ENCODE measurements at places on chromosomes 16 and 17.
A peak's percentile ranks its signal among the peaks of the same experiment; 100 is the strongest.

GRCh38 chr16:35642322-35642835 is 2183.0 kb downstream of the TP53TG3F start:
- no peak for DNase-seq

DNA sequence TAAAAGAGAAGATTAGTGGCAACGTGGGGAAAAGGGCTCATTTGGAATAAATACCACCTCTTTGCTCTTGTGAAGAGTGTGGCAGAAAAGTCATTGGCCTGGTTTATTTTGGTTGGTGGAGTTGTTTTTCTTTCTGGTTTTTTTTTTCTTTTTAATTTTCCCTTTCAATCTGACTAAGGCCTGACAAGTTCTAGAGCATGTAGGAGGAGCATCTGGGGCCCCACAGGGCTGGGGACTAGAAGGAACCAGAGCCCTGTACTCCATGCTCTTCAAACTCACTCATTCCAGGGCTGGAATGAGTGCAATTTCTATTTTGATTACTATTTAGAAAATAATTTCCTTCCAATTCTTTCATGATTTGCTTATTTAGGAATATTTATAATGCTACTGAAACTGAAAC is 13.3 kb downstream of the IRX5 start:
- DNase-seq = no peak

DNA sequence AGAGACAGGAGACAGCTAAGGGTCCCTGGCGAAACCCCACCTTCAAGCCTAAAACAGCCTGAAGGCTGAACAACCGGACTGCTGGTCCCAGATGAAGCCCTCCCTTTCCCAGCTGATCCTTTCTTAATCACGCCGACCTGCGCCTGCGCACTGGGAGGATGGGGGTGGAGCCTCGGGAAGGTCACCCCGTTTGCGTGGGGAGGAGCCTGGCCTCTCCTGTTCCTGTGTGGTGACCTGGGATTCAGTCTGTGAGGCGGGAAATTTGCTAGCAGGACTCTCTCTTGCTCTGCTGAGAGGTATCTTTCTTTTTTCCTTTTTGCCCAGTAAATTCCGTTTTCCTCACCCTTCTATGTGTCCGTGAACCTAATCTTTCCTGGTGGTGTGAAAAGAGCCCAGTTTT is 9.6 kb downstream of the FAM20A start:
- DNase-seq = no peak

- peak; percentile 52 for DNase-seq
Observed at GRCh38 chr17:78378225-78379130, at the start of gene PGS1. Gene PGS1 (plus strand): TSS chr17:78378649. CDS start chr17:78378666, 17 bp downstream.

- no peak for DNase-seq
Observed at GRCh38 chr16:26031286-26031685, 339.5 kb downstream of the HS3ST4 start.

GRCh38 chr16:58938811-58939210 is 204.7 kb upstream of the GOT2 start:
- no peak for DNase-seq

- no peak for DNase-seq
Observed at GRCh38 chr17:9389111-9389527, 186.5 kb downstream of the STX8 start.

DNA sequence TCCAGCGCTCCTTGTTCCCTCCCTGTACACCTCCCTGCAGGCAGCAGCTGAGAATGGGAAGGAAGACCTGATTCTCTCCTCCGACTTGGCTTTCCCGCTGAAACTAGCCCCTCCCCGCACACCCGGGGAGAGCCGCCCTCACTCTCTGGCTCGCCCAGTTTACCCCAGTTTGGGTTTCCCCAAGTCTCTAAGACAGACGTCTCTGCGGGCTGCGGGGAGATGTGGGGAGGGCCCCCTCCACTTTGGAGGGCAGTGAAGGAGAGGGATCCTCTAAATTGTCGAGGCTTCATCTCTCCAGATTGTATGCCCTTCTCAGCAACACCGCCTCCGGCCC is 797 bp downstream of the GRB7 start:
- DNase-seq = no peak

- DNase-seq = no peak
Observed at GRCh38 chr17:36877771-36878170, 59.5 kb upstream of the LHX1 start.

DNA sequence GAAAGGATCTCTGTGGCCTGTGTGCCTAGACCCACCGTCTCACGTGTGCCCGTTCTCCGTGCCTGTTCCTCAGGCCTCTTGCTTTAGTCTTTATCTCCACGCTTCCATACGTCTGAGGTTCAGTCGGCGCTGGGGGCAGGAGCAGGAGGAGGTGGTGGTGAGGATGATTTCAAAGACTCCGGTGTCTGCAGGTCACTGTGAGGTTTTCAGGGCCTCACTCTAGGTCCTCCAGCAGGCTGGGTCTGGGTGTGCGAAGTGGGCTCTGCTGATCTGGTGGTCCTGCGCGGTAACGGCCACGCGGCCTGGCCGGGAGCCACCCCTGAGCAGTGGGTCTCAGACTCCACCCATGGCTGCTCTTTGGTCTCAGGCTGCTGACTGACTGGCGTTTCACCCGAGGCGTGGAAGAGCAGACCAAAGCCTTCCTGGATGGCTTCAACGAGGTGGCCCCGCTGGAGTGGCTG is 14.4 kb upstream of the CLEC18A start:
- no peak for DNase-seq

DNA sequence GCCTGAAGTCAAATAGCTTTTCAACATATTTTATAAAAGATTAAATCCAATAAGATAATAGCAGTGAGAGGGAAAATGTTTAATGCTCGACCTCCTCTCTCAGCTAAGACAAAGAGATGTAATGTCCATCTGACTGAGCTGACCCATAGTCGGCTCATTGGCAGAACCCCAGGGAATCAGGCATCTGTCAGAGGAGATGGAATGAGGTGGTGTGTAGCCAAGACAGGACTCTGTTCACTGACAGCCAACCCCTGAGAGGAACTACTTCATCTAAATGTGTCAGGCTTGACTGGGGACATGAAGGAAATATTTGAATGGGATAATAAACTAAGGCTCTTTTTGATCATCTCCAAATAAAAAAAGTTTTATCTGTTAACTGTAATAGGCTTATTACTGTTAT is 188.0 kb downstream of the CDH11 start:
- DNase-seq = no peak

GRCh38 chr16:62872339-62872738 is 836.1 kb upstream of the CDH8 start:
- DNase-seq = no peak

- DNase-seq = no peak
Observed at GRCh38 chr17:34269969-34270368, at the start of gene CCL7. Gene CCL7 (plus strand): TSS chr17:34270221. CDS start chr17:34270291, 70 bp downstream.

DNA sequence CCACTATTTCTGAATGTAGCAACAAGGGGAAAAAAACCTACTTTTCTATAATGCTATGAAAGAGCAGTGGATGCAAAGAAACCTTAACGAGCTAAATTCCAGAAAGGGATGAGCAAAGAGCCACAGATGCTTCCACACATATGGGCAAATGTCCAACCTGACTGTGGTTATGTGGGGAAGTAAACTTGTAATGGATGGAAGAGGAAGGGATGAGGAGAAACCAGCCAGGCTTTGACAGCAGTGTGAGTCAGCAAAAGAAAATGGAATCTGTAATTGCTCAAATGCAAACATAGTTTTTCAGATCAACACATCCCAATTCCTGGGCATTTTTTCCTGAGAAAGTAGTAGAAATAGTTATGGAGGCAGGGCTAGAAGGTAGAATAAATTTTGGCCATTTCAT is 204.8 kb upstream of the CPHXL start:
- no peak for DNase-seq

- DNase-seq = no peak
Observed at GRCh38 chr17:43350888-43351361, 47.9 kb upstream of the ARL4D start.

- DNase-seq = no peak
Observed at GRCh38 chr17:69473841-69474831, 59.6 kb downstream of the MAP2K6 start.

- no peak for DNase-seq
Observed at GRCh38 chr16:86044881-86045590, 146.1 kb downstream of the IRF8 start.

- DNase-seq = no peak
Observed at GRCh38 chr17:4101759-4102405, 40.9 kb downstream of the ZZEF1 start.

DNA sequence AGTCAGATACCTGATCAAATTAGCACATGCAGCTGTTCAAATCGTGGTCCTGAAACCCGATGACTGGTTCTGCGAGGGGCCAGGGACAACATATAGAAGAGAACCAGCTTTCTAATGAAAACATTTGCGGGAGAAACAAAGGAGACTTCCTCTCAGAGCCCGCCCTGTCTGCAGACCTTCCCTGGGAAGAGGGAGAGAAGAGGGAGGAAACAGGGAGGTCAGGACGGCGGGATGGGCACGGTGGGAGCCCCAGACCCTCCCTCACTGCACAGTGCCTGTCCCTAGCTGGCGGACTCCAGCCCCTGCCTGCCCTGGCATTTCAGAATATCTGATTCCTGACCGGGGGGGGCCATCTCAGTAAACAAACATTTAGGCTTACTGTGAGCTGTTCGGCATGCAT is 317.3 kb downstream of the FOXL1 start:
- no peak for DNase-seq

DNA sequence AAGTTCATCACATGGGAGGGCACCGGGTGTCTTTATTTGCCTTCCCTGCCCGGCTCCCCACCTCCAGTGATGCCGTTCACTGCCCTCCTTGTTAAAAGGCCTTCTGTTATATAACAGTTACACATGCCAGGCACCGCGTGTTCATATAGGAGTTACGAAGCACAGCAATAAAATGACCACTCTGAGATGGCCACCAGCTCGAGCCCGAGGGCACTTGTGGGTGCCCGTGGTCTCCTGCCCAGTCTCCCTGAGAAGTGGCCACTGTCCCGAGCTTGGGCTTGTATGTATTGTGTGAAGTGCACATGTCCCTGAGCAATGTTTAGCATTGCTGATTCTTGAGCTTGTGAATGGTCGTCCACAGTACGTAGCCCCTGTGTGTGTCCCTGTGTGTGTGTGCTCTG is 355.6 kb downstream of the SEC14L1 start:
- no peak for DNase-seq

DNA sequence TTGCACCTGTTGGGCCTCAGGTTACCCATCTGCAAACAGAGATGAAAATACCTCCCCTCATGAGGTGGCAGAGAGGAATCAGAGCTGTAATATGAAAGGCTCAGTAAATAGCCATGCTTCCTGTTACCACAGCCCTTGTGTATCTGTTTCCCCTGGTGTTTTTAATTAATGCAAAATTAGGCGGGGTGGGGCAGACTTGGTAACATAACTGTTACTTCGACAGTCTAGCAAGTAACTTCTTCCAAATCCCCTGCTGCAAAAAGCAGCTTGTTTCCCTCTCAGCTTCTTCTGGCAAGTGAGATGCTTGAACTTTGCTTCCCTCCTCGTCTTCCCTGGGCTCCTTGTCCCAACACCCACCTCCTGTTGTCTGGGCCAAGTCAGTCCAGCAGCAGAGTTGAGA is 381.5 kb downstream of the CPPED1 start:
- DNase-seq = no peak

GRCh38 chr16:64225036-64225435 is 896.8 kb downstream of the CDH11 start:
- no peak for DNase-seq

- no peak for DNase-seq
Observed at GRCh38 chr17:59547131-59547915, 18.1 kb upstream of the DHX40 start.

DNA sequence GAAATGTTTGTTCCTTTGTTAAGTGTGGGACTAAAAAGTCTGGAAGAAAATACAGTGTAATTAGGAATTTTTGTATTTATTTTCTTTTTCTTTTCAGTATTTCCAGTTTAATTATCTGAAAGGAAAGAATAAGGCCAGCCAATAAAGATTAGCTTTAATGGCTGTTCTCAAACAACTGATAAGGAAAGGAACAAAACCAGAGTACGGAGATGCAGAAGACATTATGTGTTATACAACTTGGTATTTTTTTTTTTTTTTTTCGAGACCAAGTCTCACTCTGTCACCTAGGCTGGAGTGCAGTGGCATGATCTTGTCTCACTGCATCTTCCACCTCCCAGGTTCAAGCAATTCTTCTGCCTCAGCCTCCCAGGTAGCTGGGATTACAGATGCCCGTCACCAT is 47.5 kb downstream of the SNTB2 start:
- no peak for DNase-seq

DNA sequence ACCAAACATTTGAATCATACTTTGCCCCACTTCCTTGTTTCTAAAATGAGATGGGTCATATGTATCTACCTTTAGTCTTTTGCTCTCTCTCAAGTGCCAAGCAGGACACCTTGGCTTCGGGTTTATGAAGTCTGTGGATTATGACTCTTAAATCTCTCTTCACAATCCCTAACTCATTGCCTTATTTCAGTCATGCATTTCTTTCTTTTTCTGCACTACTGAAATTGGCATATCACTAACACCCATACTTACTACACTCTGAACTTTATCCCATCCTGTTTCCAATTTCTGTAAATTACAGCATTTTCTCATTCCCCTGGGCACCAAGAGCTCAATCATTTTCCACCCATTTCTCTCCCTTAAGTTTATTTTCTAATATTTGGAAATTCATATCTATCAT is 42.0 kb downstream of the ABCA9 start:
- DNase-seq = no peak

- DNase-seq = no peak
Observed at GRCh38 chr16:74666010-74666421, 661 bp downstream of the RFWD3 start.

- DNase-seq = no peak
Observed at GRCh38 chr17:38848557-38848891, 5.0 kb downstream of the RPL23 start.

- DNase-seq = no peak
Observed at GRCh38 chr16:69613378-69614154, 47.8 kb downstream of the NFAT5 start.

DNA sequence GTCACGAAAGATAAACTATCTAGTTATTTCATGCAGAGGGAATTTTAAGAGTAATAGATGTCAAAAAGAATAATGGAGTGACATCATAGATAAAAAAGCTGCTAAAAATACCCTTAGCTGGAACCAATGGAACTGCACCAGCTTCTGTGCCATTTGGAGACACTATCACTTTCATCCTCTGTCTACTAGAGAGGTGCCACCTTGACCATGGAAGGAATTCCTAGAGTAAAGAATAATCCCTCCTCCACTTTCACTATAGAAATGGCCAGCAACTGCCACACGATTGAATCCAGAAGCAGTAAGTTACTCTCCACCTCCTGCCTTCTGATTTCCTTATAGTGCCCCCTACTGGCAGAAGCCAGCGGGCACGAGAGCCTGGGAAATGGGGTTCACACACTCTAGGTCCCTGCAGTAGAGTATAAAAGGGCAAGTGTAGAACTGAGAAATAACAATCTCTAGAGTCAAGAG is 2.8 kb upstream of the ALDH3A2 start:
- no peak for DNase-seq
